T-helper 1 cell (primary cell): ENCODE measurements at places on chromosomes 7 and 10.

DNA sequence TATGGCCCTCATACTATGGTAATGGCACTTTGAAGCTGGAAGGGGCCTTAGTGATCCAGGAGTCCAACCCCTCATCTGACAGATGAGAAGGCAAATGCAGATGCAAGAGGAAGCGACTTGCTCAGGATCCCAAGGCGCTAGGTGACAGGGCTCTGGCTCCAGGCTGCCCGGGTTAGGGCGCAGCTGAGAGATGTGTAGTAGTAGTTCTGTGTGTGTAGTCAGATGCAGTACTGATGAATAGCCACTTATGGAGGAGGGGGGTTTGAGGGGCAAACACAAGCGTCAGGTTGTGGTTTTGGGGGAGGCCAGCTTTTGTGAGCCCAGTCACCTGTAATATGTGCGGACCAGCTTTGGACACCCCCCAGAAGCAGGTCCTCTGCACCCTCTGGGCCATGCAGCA is 4.8 kb downstream of the ADRA2A start:
- no peak for DNase-seq

DNA sequence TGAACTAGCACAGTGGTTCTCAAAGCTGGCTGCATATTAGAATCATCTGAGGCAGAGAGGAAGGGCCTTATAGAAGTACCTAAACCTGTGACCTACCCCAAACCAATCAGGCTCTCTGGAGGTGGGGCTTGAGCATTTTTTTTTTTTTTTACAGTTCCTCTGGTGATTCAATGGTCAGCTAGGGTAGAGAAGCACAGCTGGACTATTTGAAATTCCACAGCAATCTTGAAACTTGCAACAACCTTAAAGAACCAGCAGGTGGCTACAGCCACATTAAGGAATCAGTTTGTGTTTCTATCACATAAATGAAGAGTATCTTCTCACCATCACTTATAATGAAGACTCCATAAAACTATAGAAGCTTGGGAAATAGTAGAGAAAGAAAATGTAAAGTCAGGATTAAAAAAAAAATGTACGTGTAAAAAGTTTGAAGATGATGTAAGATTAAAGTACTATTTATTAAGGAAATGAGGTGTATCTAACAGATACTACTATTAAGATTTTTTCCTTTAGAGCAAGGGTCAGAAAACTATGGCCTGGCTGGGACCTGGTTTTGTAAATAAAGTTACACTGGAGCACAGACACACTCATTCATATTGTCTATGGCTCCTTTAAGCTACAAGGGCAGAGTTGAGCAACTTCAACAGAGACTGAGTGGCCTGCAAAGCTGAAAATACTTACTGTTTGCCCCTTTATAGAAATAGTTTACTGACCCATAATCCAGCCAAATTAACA is 3.8 kb downstream of the RTKN2 start:
- DNase-seq: no peak

DNA sequence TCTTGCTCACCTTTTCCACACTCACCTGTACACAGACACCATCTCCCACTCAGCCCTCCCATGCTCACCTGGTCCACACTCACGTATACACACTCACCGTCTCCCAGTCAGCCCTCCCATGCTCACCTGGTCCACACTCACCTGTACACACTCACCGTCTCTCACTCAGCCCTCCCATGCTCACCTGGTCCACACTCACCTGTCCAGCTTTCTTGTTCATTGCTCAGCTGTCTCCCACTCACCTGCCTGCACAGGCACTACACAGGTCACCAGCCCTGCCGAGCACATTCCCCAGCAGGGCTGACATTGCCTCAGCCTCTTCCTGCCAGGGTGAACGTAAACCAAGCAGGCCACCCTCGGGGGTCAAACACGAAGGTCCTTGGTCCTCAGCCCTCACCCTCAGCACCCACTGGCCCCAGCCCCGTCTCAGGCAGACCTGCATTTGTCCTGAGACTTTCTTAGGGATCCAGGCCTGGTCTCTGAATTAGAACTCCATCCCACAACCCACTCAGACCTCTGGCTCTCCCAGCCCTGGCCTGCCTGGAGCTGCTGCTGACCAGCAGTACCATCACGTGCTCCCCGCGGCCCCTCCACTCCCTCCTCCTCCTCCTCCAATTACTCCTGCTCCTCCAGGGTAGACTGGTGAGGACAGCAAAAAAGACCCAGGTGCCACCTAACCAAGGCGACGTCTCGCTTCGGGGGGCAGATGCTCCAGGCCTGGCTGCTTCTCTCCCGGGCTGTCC is 12.8 kb upstream of the DNAAF5 start:
- no peak for DNase-seq

DNA sequence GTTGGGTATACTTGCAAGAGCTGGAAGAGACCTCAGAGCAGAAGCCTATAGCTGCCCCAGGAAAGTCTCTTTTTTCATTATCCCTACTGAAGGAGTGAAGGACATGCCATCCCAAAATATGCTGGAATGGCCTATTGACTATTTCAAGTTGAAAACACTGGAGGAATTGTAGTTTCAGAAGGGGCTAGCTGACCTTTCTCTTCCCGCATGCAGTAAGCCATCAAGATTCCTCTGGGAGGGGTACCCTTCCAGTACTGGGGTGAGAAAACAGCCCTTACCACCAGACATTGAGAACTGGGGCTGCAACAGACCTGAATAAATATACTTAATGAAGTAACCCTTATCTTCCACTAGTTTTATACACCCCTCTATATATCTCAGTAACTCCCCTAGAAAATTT is 41.7 kb downstream of the CHCHD3 start:
- DNase-seq: no peak

- no peak for DNase-seq
These were observed 16.4 kb downstream of the OPN1SW start for GRCh38 chr7:128759242-128759641.

- no peak for DNase-seq
These were observed 50.0 kb upstream of the HGF start for GRCh38 chr7:81819861-81820260.

DNA sequence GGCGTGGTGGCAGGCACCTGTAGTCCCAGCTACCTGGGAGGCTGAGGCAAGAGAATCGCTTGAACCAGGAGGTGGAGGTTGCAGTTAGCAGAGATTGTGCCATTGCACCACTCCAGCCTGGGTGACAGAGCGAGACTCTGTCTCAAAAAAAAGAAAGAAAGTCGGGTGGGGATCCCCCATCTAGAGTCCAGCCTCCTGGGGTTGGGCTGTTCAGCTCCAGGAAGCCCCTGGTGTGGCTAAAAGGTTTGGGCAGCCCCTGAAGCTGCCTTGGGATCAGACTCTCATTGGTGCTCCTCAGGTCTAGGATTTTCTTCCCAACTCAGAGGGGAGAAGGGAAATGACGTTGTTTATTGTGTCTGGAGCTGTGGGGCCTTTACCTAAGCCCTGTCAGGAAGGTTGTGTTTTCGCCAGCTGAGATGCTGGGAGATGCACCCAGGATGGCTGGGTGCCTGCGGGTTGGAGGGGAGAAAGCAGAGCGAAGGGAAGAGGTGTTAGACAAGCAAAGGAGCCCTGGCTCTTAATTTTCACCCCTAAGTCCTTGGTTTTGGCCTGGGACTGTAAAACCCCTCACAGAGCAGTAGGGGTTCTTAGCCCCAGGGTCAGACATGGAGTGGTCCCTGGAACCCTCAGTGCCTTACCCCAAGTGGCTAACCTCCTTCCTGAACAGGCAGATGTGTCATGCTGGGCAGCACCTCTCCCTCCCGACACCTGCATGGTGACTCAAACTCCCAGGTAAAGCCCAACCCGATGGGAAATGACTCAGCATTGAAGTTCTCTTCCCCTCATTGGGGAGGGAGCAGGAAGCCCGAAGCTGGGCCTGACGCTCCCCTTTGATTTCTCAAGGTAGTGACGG is 21.1 kb downstream of the PLAU start:
- peak; percentile 21 for DNase-seq

DNA sequence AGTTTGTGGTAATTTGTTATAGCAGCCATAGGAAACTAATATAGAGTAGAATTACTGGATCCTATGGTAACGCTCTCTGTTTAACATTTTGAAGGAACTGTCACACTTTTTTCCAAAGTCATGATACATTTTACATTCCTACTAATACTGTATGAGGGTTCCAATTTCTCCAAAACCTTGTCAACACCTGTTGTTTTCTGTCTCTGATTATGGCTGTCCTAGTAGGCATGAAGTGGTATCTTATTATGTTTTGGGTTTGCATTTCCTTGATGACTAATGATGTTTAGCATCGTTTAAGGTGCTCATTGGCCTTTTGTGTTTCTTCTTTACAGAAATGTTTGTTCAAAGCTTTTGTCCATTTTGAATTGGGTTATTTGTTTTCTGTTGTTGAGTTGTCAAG is 69.6 kb downstream of the VPS50 start:
- no peak for DNase-seq

DNA sequence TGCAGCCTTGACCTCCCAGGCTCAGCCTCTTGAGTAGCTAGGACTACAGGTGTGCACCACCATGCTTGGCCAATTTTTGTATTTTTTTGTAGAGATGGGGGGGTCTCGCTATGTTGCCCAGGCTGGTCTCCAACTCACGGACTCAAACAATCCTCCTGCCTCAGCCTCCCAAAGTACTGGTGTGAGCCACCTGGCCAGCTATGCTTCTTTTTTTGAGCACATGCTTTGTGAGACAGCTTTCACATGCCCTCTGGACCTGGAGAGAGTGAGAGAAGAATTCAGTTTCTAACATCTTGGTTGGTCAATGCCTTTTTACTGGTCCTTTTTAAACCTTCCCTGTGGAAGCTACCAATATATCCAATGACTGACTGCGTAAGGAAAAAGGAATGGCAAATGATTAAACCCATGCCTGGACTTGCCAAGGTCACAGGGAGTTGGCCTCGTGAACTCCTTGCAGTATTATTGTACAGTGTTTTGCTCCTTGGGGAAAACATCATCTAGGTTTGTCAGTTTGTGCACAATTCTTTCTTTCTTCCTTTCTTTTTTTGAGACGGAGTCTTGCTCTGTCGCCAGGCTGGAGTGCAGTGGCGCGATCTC is 6.2 kb upstream of the FOXK1 start:
- DNase-seq: no peak

DNA sequence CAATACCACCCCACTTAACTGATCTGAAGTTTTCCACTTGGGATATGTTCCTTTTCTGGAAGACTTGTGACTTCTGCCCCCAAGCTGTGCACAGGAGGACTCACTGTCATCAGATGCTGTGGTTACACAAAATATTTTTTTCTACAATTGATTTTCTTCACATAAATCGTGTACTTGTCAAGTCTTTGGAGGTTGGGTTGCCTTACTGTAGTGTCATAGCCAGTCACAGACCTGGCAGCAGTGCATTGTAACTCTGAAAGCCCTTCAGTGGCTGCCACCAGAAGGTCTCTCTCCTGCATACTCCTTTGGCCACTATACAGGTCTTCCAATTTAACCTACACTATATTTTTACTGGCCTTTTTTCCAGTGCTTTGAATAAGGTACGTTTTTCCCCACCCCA is 73.2 kb downstream of the SDK1 start:
- no peak for DNase-seq

GRCh38 chr7:3710531-3710930 is 409.5 kb downstream of the SDK1 start:
- no peak for DNase-seq

DNA sequence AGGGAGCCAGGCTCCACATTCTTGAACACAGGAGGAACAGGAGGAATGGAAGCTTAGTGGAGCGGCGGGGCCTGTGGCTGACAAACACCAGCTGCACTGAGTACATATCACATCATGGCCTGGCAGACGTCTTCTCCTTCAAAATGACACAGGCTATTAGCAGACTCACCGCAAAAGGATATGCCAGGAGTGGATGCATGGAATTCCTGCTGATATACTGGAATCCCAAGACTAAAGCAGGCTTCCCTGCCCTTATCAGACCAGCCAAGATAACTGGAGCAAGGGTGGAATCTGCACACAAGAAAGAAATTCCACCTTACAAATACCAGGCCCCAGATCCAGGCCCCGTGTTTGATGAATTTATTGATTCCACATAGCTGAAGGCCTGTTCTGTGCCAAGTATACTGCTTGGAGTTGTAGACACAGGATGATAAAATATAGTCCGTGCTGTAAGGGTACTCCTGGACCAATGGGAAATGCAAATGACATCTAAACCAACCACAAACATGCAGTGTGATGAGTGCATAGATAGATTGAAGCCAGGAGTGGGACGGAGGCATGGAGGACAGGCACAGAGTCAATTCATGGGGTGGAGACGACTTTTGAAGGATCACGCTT is 480.5 kb upstream of the ZMIZ1 start:
- no peak for DNase-seq

DNA sequence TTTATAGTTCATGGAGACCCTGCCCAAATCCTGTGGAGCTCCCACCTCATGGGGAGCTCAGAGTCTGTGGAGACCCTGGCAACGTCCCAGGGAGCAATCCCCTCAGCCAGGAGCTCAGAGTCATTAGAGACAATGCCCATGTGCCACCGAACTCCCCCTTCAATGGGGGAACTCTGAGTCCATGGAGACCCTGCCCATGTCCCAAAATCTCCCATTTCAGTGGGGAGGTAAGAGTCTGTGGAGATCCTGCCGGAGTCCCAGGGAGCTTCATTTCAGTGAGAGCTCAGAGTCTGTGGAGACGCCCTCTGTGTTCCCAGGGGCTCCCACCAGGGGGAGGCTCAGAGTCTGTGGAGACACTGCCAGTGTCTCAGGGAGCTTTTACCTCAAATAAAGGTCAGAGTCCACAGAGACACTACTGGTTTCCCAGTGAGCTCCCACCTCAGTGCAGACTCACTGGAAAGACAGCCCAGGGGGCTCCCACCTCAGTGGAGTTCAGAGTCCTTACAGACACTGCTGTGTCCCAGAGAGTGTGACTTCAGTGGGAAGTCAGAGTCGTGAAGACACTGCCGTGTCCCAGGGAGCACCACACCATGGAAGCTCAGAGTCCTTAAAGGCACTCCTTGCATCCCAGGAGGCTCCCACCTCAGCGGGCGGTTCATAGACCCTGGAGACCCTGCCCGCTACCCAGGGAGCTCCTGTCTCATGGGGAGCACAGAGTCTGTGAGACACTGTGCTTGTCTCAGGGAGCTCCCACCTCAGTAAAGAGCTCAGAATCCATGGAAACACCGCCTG is 5.0 kb downstream of the MYO1G start:
- DNase-seq: no peak

DNA sequence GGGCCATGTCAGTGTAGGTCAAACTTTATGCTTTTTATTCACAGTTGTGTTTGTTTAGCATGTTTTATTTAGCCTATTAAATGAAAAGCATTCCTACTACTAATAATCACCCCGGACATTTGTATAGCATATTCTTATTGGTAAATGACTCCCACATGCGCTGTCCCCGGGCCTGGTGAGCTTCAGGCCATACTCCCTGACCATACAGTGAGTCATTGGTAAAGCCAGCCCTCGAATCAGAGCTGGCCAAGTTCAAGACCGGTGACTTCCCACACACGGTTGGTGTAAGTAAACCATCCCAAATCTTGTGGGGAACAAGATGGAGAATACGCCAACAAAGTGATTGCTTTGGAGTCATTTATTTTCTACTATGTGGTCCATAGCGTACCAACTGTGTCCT is 238.7 kb upstream of the TCF7L2 start:
- DNase-seq: no peak

DNA sequence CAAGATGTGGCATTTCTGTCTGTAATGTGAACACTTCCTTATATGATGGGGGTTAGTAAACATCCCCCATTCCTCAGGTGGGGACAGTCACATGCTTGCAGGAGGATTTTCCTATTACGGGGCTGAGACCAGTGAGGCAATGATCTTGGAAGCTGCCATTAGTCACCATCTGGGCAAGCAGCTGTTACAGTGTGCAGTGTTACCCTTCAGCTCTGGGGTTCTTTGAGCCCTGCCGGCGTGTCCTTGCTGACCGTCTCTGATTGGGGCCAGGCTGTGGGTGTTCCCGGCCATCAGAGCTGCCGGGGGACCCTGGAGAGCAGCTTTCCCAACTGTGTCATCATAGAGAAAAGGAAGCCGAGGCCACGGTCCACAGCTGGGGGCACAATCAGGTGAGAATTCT is 126.8 kb upstream of the FAM20C start:
- DNase-seq: no peak

- no peak for DNase-seq
These were observed 22.2 kb upstream of the LYZL1 start for GRCh38 chr10:29266641-29267040.
